CD4-positive, alpha-beta memory T cell (primary cell): ENCODE measurements at places on chromosomes 13 and 19.

DNA sequence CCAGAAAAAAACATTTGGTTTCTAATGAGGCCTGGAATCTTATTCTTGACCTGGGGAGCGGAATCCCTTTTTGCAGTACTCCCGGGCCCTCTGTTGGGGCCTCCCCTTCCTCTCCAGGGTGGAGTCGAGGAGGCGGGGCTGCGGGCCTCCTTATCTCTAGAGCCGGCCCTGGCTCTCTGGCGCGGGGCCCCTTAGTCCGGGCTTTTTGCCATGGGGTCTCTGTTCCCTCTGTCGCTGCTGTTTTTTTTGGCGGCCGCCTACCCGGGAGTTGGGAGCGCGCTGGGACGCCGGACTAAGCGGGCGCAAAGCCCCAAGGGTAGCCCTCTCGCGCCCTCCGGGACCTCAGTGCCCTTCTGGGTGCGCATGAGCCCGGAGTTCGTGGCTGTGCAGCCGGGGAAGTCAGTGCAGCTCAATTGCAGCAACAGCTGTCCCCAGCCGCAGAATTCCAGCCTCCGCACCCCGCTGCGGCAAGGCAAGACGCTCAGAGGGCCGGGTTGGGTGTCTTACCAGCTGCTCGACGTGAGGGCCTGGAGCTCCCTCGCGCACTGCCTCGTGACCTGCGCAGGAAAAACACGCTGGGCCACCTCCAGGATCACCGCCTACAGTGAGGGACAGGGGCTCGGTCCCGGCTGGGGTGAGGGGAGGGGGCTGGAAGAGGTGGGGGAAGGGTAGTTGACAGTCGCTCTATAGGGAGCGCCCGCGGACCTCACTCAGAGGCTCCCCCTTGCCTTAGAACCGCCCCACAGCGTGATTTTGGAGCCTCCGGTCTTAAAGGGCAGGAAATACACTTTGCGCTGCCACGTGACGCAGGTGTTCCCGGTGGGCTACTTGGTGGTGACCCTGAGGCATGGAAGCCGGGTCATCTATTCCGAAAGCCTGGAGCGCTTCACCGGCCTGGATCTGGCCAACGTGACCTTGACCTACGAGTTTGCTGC lies at the start of gene ICAM4:
Gene ICAM4 (plus strand): TSS at position 153 of the 935 bp plus-strand sequence. CDS start 58 bp downstream, at position 211.
- peaks cover 43% of the 10 kb centered on the region for H3K27me3 ChIP-seq
- no peak for DNase-seq
- no peak within 1 kb of the TSS for H3K4me3 ChIP-seq
- no peak within 1 kb of the TSS for H3K27ac ChIP-seq
- H3K36me3 ChIP-seq = peaks cover 24% of the 10 kb centered on the region

- H3K4me3 ChIP-seq = no peak overlapping the region
- no peak overlapping the region for H3K27ac ChIP-seq
- no peaks in the 10 kb centered on the region for H3K27me3 ChIP-seq
- no peak for DNase-seq
- H3K36me3 ChIP-seq = no peaks in the 10 kb centered on the region
Measured at GRCh38 chr13:77981281-77981881, 62.8 kb upstream of the EDNRB start.

DNA sequence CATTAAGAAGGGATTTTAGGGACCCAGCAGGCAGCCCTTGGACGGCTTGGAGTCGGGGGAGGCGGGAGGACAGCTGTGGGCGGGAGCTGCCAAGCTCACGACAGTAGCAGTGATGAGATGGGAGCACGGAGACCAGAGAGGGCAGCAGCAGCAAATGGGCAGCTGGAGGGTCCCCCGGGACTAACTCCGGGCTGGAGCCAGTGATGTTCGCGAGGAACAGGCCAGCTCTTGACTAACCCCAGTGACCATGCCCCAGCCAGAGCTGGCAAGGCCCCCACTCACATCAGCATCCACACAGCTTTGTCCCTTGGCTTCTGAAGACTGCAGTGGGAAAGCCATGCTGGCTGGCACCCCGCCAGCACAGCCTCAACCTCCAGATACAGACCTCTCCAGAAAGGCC lies 81.9 kb downstream of the RAB20 start:
- H3K4me1 ChIP-seq = no peaks in the 10 kb centered on the region
- H3K27me3 ChIP-seq = no peaks in the 10 kb centered on the region
- H3K36me3 ChIP-seq = no peaks in the 10 kb centered on the region
- DNase-seq = no peak

DNA sequence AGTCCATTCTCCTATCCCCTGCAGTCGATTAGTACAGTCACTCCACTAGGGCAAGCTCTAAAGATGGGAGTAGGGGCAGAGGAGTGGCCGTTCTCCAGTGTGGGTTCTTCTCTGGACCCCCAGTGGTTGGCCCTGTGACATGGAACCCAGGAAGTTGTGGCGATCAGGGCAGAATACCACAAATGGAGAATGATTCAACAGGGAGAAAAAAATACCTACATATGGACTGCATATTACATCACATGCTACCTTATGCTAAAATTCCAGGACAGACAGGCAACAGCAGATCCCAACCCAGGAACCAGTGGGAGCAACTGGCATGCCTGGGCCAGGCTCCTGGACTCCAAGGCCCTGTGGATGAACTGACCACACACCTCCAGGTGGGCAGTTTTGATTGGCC lies 20.4 kb downstream of the POU2F2 start:
- H3K27me3 ChIP-seq = no peaks in the 10 kb centered on the region
- peak; percentile 11 for DNase-seq
- peaks cover 6% of the 10 kb centered on the region for H3K4me1 ChIP-seq
- H3K4me3 ChIP-seq = no peak overlapping the region
- H3K36me3 ChIP-seq = peaks cover 19% of the 10 kb centered on the region

- no peaks in the 10 kb centered on the region for H3K27me3 ChIP-seq
- peaks cover 22% of the 10 kb centered on the region for H3K4me1 ChIP-seq
- no peak overlapping the region for H3K27ac ChIP-seq
- H3K36me3 ChIP-seq = peaks cover 41% of the 10 kb centered on the region
- DNase-seq = peak; percentile 9
Measured at GRCh38 chr19:4051175-4052101, 15.3 kb downstream of the ZBTB7A start.

DNA sequence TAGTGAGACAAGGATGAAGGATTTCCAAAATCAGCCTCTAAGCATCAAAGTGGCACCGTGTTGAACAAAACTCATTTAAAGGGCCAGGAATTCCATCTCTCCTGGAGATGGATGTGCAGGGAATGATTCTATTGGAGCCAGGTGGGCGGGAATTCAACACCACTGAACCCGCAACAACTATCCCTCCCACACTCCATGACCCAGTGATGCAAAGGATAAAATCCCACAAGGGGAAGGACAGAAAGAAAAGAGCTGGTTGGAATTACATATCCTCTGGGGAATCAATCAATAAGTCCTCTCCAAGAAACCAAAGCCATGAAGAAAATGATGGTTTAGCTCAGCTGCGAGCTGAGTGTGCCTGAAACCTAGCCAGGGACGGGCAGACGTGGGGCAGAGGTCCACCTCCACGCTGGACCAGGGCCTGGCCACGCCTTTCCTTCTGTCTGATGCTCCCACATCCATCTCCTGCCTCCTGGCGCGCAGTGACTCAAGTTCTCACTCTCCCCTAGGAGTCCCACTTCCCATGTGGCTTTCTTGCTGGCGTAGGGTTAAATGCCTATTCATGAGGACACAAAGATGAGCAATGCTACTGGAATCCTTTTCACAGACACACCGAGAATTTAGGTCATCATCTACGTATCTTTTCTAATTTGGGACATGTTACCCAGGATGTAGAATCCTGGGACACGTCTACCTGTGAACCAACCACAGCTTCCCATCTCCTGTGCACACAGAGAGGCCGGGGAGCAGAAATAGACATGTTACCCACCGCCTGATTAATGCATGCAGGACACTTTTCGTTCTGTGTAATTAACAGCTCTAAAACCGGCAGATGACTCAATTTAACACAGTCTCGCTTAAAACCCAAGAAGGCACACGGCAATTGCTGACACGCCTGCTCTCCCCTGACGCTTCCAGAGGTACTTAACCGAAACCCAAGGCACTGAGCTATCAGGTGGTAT lies 48.6 kb downstream of the PEPD start:
- no peaks in the 10 kb centered on the region for H3K27me3 ChIP-seq
- H3K27ac ChIP-seq = no peak overlapping the region
- H3K4me1 ChIP-seq = no peaks in the 10 kb centered on the region
- H3K36me3 ChIP-seq = peaks cover 2% of the 10 kb centered on the region
- DNase-seq = no peak

- H3K27me3 ChIP-seq = no peaks in the 10 kb centered on the region
- H3K36me3 ChIP-seq = no peaks in the 10 kb centered on the region
- no peak for DNase-seq
- no peak overlapping the region for H3K4me3 ChIP-seq
- no peak overlapping the region for H3K27ac ChIP-seq
Measured at GRCh38 chr19:30449673-30450072, 77.5 kb downstream of the ZNF536 start.

DNA sequence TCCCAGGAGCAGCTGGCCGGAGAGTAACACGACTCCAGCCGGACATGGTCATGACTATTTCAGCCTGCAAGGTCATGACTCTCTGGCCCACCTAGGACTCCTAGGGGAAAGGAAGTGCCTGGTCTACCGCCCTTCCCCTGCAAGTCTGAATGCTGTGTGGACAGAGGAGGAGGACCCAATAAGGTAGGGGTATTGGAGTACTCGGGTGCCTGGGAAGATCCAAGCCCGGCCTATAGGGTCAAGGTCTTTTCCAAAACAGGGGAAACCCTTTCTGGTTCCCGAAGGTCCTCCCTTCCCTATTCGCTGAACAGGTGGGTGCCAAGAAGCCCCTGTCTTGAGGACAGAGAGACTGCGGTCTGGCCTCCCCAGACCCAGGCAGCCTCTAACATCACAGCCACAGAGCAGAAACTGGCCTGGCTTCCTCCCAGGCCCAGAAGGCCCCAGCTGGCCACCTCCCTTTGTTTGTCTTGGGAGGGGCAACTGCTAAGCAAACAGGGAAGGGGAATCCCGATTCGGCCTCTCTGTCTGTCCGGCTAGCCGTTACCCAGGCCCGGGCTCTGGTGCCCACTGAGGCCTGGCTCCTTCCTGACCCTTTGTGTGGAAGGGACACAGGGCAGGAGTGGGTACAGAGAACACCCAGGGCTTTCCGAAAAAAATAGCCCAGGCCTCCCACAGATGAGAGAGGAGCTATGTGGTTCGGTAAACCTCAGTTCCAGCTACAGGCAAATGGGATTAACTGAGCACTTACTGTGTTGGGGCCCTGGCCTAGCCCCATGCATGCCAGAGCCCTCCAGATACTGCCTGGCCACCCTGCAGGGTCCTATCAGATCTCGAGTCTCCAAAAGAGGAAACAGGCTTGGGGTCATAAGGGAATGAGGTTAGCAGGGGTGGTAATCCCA lies 5.2 kb upstream of the GRAMD1A start:
- H3K36me3 ChIP-seq = no peaks in the 10 kb centered on the region
- H3K4me3 ChIP-seq = no peak overlapping the region
- peaks cover 44% of the 10 kb centered on the region for H3K4me1 ChIP-seq
- no peak overlapping the region for H3K27ac ChIP-seq
- no peak for DNase-seq
- H3K27me3 ChIP-seq = no peaks in the 10 kb centered on the region

DNA sequence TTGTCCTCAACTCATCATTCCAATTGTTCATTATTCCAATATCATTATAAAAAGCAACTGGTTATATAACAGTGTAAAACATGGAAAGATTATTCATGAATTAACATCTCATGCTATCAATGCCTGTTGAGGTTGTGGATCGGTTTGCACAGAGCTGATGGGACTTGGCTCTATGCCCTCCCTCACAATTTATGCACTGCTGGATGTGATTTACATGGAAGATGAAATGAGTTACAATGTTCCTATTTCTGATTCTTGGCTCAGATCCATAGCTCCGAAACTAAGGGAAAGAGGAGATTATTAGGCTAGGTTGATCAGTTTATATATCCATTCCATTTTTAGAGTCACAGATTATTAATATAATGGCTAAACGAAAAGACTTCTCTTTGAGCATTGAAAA lies 38.6 kb downstream of the SCEL start:
- H3K4me3 ChIP-seq = no peak overlapping the region
- H3K27ac ChIP-seq = no peak overlapping the region
- H3K27me3 ChIP-seq = no peaks in the 10 kb centered on the region
- H3K4me1 ChIP-seq = no peaks in the 10 kb centered on the region

DNA sequence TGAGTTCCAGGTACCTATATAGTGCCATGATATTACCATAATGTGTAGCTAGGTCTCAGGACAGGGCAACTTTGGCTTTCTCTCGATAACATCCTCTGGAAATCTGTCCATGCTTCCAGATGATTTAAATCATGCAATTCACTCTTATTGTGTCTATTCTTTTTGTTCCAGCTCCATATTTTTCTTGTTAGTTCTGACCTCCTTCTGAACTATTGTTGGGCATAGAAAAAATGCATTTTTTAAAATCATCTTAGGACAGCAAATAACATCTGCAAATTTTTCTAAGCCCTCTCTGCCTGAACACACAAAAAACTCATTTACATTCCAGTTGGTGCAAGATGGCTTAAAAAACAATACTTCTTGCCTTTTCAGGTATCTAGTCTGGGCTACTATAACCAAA lies 1561.0 kb upstream of the MIR17HG start:
- H3K36me3 ChIP-seq = no peaks in the 10 kb centered on the region
- no peak for DNase-seq
- H3K27me3 ChIP-seq = no peaks in the 10 kb centered on the region
- no peak overlapping the region for H3K4me3 ChIP-seq
- no peaks in the 10 kb centered on the region for H3K4me1 ChIP-seq

DNA sequence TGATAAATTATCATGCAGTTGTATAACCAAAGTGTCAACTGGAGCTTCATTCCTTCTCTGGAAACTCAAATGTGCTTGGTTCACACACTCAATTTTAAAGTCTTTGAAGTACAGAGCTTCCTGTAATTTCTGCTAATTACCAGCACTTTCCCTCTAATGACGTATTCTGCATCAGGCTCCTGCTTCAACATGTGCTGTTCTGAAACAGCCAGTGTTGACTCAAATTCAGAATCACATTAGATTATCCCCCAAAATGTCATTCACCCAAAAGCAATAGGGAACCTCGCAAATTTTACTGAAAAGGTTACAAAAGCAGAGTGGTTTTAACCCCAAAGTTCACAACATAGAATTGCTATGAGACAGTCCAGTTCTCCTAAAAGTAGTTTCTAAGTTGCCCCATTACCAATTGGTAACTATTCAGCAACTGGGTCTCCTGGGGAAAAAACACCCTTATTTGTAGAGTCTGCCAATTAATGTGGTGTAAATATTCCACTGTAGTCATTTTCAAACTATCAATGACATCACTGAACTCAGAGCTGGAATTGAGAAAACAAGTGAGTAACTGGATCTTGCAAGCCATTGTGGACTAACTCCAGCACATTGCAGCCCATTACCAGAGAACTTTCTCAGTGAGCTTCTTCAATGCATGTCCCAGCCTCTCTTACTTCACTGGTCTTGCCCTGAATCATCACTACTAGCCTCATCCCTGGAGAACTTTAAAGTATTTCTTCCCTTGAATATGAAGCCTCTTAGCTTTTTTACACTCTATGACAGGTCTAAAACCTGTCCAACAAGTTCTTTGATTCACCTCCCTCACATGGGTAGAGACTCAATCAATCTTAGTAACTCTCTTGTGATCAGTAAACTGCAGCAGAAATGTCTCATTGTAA lies 955.4 kb downstream of the EFNB2 start:
- H3K27me3 ChIP-seq = no peaks in the 10 kb centered on the region
- no peak overlapping the region for H3K4me3 ChIP-seq
- no peak overlapping the region for H3K27ac ChIP-seq
- H3K4me1 ChIP-seq = no peaks in the 10 kb centered on the region
- no peak for DNase-seq

GRCh38 chr19:11067356-11068113 lies 21.7 kb upstream of the LDLR start:
- no peak for DNase-seq
- H3K27me3 ChIP-seq = no peaks in the 10 kb centered on the region
- H3K27ac ChIP-seq = no peak overlapping the region
- no peak overlapping the region for H3K4me3 ChIP-seq
- no peaks in the 10 kb centered on the region for H3K4me1 ChIP-seq
